ENCODE measurements at places on chromosomes 2 and 18. TPM values are rescaled to one million over a fixed set of nuclear protein-coding genes. Genes with fewer than 3 reads are reported as not detected.

CABYR gene
- 1.8 TPM for total RNA-seq

CYTIP gene
- 2.6 TPM for total RNA-seq

STON1 gene
- 170 TPM for total RNA-seq

GRCh38 chr2:29347774-29348461, 232.7 kb downstream of the CLIP4 start:
- no peak for DNase-seq

GRCh38 chr2:139825726-139826125, 1045.5 kb upstream of the NXPH2 start:
- DNase-seq: no peak

GRCh38 chr2:147488472-147488871, 356.4 kb upstream of the ACVR2A start:
- no peak for DNase-seq

- DNase-seq: no peak
Observed at GRCh38 chr2:133265432-133265949, 302.8 kb downstream of the NCKAP5 start.

GRCh38 chr2:50395605-50396297, 636.2 kb downstream of the NRXN1 start:
- no peak for DNase-seq

DNA sequence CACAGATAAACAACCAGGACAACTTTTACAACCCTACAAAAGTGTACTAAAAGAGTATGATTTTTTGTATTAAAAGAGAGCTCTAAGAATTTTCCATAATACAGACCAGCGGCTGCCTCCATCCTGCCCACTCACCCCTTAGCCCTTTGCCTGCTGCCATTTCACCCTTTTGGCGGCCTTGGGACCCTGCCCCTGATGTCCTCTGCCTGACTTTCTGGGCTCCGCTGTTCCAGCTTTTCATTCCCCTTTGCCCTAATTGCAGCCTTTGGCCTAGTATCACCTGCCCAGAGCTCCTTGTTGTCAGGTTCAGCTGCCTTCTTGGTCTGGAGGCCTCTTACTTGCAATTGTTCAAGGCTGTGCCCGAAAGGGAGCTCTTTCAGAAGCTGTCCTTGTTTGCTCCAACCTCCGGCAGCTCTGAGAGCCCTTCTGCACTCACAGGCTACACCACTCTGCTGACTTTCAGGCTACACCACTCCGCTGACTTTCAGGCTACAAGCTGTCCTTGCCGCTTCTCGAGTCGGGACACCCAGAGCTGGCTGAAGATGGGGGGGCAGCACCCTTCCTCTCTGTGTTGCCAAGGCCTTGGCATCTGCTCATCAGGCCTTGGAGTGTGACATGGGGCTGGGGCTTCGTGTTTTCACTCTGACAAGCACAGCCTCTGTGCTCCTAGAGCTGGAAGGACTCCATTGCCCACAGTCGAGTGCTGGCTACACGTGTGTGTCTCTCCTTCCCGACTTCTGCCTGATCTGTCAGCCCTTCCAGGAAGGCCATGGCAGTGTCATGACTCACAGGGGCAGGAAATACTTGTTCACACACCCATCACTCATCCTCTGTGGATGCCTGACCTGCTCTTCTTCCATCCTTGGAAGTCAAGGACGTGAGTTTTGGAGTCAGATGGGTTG, 43.1 kb upstream of the HDAC4 start:
- DNase-seq: peak; percentile 86

GRCh38 chr18:29596959-29597358, 1420.0 kb upstream of the CDH2 start:
- DNase-seq: no peak

All from esophagus muscularis mucosa (tissue), 4 donors.